Smooth muscle cell of bladder (primary cell): ENCODE measurements at places on chromosomes 7 and 10. TPM values are rescaled to one million over a fixed set of nuclear protein-coding genes. Genes with fewer than 3 reads are reported as not detected.

The FANK1 gene
- total RNA-seq = 10.0 and 11.5 TPM in 2 replicates

The TMEM236 gene
- under 0.01 TPM in 2 replicates for total RNA-seq

The ANXA8 gene
- total RNA-seq = 1.1 and 1.4 TPM in 2 replicates

The DLX6 gene
- not detected in 2 replicates for total RNA-seq
